BE2C (cell line): ENCODE measurements at places on chromosomes 5 and 9.
A peak's percentile ranks its signal among the peaks of the same experiment; 100 is the strongest.

DNA sequence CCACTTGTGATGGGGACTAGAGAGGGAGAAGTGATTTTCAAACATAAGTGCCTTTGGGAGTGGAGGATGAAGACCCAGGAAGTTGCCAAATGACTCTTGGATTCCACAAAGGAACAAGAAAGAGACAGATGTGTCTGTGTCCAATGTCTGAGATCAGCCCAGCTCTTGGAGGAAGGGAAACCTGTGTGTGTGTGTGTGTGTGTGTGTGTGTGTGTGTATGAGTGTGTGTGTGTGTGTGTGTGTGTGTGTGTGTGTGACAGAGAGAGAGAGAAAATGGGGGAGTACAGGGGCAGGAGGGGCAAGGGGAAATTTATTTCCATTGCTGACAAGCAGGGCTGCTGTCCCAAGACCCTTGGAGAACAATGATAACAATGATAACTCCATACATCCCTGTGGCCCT lies 72.0 kb downstream of the PSD2 start:
- DNase-seq, result no peak

DNA sequence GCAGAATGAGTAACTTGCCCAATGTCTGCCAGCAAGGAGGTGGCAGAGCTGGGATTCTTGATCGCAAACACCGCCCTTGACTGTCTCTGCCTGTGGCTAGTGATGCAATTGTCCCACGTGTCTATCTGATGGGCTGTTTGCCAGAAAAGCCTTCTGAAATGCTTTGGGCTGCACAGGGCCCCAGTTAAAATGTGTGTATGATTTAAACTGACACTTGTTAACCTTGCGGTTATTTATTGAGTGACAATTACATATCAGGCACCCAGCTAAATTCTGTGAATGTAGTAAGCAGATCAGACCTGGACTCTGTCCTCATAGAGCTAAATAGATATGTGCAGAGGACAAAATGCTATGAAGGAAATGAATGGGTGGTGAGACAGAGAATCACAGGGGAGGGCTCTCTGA lies 11.6 kb upstream of the IL12B start:
- peak; percentile 78 for DNase-seq

DNA sequence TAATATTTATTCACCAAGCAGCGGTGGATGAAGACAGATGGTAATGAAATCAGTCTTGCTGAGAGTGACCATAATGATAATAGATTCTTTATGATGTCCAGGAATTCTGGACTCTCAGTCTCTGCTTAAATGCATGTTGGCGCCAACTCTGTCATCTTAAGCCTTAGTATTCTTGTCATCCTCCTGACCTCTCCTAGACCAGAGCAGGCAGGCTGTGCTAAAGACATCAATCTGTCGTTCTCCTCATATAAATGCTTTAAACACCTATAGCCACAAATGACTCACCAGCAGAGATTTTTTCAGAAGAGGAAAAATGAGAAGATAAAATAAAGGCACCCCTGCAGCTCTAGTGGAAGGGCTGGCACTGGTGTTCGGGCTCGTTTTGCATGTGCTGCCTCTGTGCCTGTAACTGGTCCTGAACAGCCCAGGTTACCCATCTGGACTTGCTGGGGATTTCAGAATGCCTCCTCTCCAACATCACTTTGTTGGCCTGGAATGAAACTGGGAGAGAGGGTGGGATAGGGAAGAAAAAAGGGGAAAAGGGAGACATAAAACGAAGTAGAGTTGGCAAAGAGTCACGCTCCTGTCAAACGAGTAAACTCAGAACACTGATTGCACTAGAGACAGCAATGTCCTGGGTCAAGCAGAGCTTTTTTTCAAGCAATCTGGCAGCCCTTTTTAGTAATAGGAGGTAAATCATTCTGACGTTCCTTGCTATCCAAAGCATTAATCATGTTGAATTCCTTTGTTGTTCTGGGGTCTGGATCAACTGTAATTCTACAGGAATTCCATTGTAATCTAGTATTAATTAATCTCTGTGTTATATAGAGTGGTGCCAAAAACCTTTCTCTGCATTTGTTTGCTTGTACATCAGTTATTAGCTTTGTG lies 195.5 kb upstream of the CLINT1 start:
- no peak for DNase-seq

DNA sequence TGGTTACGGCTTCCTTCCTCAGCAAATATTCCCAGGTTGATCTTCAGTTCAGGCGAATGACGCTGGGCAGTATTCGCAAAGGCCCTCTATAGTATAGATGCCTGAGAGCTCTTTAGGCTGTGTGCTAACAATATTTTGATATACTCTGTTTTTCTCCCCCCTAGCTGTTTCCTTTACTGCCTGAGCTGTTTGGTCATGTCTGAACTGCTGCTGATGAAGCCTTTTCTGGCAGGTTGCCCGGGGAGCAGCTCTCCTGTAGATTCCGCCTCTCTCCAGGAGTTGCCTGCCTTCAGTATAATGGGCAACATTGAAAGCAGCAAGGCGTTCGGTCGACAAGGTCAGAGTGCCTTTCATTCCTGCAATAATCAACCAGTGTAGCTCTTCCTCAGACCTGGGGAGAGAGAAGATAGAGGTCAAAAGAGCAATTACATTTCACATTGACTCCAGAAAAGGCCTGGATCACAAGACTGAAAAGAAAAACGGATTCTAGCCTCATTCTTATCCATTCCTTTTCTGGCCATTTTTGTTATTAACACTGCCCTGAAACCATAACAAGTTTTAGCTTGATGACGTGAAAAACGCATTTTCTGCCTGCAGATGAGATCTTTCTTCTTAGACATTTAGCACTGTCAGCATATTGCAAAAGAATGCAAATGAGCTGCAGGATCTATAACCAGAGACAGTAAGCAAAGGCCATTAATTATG lies 60.1 kb upstream of the ZNF608 start:
- DNase-seq, result peak; percentile 93

DNA sequence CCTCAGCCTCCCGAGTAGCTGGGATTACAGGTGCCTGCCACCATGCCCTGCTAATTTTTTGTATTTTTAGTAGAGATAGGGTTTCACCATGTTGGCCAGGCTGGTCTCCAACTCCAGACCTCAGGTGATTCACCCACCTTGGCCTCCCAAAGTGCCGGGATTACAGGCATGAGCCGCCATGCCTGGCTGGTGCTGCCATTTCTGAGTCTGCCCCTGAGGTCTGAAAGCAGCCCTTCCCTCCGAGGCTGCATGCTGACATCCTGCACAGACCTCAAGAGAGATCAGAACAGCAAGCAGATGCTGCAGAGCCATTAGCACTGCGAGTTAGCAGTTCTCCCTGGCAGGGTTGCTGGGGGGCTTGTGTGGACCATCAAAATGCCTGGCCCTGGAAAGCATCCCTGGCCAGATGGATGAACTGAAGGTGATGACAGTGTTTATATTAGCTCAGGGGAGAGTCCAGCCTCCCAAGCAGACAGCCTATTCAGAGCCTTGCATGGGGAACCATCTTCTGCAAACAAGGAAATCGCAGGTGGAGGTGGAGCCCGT lies 176.5 kb upstream of the PANK3 start:
- DNase-seq, result no peak

DNA sequence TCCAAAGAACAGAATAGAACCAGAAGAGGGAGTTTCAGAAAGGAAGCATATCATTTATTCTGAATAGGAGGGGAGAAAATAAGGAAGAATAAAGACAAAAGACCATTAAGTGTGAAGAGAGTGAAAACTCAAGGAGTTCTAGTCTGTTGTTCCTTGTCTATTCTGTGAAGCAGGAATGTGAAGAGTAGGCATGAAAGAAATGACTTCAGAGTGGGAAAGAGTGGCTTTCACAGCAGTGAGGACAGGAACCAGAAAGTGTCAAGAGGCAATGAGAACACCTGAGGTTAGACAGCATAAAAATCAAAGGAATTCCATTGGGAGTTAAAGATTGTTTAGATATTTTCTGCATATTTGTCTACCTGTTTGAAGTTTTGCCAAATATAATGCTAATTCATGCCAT lies 768.8 kb upstream of the GRAMD2B start:
- no peak for DNase-seq

DNA sequence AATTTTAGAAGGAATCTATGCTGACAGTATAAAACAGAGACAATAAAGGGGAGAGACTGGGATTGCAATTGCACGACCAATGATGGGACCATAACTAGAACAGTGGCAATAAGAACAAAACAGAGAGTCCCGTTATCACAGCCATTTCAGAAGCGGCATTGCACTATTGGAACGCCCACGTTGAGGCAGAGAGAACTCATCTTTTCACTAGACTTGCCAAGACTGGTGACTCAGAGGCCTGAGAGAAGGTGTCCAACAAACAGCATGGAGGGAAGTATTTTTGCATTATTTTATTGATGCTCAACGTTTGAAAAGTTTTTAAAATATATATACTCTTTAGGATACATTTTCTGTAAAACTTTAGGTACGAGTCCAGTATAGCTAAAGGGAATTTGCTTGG lies 737.7 kb downstream of the TLE1 start:
- DNase-seq, result no peak

DNA sequence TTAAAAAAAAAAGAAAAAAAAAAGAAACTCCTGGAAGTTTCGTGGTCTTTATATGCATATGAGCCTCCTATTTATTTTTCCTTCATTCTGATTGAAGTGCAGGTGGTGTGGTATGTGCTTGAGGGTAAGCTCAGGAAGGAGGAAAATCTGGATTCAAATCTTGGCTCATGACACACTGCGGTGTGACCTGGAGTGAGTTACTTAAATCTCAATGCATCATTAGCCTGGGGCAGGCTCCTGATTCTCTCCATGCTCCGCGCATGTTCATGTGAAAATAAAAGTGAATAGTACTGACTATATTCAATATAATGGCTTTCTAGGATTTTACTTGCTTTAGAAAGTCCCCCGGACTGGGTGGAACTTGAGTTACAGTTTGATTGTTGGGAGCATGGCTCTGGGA lies 35.6 kb downstream of the PTTG1 start:
- DNase-seq, result no peak

DNA sequence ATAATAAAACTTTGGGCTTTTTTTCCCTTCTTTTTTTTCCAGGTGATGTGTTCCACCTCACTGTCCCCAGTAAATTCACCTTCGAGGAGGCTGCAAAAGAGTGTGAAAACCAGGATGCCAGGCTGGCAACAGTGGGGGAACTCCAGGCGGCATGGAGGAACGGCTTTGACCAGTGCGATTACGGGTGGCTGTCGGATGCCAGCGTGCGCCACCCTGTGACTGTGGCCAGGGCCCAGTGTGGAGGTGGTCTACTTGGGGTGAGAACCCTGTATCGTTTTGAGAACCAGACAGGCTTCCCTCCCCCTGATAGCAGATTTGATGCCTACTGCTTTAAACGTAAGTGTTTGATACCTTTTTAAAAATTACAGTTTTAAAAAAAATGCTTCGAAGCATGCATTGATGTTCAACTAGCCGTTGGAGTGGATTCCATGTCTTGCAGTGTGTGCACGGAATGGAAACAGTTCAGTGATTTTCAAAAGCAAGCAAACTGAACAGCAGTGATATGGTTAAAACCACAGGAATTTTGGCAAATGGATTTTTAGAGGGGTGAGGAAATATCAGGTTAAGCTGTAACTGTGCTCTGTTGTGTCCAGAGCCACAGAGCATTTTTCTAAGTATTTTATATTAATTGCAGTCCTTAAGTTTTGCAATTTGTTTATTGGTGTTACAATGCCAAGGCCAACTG lies 40.7 kb downstream of the VCAN start:
- no peak for DNase-seq

DNA sequence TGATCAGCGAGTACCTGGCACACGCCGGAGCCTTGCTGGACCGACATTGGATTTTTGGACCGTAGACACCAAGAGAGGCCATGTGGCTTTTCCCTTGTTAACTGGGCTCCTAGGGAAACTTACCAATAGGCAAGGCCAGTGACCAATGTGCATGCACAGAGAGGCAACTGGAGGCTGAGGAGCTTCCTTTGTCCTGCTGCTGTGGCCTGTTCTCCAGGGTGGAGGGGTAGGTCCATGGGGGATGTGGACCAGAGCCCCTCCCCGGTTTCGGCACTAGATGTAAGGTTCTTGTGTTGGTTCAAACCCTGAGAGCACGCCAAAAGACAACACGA lies 34.8 kb upstream of the ANXA2R start:
- DNase-seq, result no peak

GRCh38 chr9:114518599-114519022 lies 13.3 kb upstream of the WHRN start:
- DNase-seq, result no peak

- DNase-seq, result no peak
Observed at GRCh38 chr5:107653685-107654084, 17.1 kb downstream of the EFNA5 start.

GRCh38 chr5:87686975-87687374 lies 274.2 kb upstream of the CCNH start:
- DNase-seq, result no peak

DNA sequence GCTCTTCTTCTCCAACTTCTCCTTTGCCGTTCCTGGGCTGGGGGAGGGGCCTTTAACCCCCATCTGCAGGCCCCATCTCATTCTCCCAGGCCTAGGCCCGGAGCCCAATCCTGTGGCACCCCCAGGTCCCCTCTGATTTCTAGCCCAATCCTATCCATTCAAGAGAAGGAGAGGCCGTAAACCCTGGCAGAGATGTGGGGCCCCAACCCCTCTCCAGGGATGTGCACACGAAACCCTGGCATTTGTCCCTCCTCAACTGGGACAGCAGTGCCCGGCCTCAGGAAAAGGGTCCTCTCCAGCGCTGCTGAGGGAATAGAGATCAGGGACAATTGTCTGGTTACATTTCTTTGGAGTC lies 24.2 kb upstream of the ADAMTS2 start:
- no peak for DNase-seq
